ENCODE measurements at places on chromosomes 5 and 9. TPM values are rescaled to one million over a fixed set of nuclear protein-coding genes. Genes with fewer than 3 reads are reported as not detected.
A peak's percentile ranks its signal among the peaks of the same experiment; 100 is the strongest.

GRCh38 chr5:154501566-154501965 lies 23.5 kb upstream of the HAND1 start:
- no peak for DNase-seq

The IRGM gene
- total RNA-seq: not detected

- no peak for DNase-seq
These were observed 11.1 kb downstream of the URM1 start for GRCh38 chr9:128382261-128382660.

GRCh38 chr5:111513131-111513520 lies 791 bp upstream of the STARD4 start:
- DNase-seq: no peak

DNA sequence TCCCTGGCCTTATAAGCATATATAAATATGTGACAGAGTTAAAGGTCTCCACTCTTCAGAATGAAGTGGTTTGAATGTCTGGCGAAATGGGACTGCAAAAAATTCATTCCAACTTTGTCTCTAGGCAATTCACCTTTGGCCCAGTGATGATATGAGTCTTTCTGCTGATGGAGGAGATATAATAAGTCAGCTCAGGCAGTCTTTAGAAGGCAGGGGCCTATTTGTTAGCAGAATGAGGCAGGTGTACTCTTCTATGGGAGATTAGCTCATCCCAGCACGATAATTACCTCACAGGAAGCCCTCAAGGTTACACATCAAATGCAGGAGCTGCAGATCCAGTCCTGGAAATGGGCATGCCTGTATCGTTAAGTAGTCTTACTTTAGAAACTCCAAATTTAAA lies 300.5 kb downstream of the NR2F1-AS1 start:
- no peak for DNase-seq

DNA sequence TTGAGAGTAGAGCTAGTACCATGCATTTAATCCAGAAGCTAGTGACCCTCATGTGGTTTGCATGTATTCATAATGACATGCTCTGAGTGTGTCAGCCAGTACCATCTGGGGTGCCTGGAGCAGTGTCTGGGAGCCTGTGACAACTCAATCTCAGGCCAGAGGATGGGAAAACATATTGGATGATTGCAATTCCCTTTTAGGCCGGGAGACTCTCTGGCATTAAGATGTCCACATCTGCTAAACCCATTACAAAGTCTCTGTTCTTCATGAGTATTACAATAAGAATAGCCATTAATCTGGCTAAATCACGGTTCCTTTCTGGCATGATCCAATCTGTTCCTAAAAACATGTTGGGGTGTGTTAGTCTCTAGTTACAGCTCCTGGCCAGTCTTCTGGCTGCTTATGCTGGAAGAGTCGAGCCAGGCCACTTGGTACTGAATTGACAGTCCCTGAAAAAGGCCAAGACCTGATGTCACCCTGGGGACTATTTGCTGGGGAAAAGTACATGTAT lies 475.7 kb downstream of the ENC1 start:
- no peak for DNase-seq

The TLR4 gene
- 0.22 TPM for total RNA-seq

DNA sequence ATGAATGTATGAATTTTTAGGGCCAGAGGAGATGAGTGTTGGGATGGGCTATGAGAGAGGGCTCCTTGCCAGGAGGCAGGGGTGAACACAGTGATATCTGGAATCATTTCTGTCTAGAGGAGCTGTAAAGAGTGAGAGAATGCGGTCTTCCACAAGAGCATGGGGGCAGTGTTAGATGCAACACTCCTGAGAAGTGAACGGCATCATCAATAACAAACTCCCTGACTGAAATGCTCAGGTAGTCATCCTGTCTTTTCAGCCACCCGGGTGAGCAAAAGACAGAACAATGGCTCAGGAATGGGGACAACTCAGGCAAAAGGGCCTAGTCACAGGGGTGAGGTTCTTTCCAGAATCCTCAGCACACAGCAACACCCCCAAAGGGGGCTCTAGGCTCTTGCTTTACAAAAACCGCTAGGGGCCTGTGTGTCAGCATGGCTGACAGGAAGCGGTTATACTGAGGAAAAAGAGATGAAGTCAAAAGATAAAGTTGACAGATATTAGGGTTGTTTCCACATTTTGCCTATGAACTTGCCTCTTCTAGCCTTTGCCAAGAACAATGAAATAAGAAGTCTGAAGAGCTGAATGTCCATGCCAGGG lies 104.6 kb upstream of the LRRTM2 start:
- no peak for DNase-seq

GRCh38 chr9:110334871-110335270 lies 2.8 kb downstream of the TXNDC8 start:
- no peak for DNase-seq

The COL23A1 gene
- not detected for total RNA-seq

The TMEM252 gene
- not detected for total RNA-seq

- DNase-seq: peak; percentile 31
These were observed 171.5 kb downstream of the NXNL2 start for GRCh38 chr9:88706193-88707113.

DNA sequence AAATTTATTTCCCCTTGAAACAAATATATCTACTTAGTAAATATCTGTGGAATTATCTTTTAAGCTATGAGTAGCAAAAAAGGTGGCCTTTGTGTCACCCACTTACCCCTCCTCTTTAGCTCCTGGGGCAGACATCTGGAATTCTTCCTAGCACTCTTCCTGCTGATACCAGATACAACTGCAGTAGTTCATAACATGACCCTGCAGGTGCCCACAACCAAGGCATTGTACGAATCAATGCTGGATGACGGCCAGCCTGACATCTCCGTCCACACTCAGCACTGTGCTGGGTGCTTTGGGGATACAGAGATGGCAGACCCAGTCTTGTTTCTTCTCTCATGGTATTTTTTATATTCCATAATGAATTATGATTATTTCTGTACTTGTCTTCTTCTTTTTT lies 152.3 kb downstream of the GOLPH3 start:
- no peak for DNase-seq

- peak; percentile 52 for DNase-seq
These were observed 2.3 kb downstream of the KLF9 start for GRCh38 chr9:70411930-70412831.

GRCh38 chr5:14482085-14482484 lies 99.5 kb upstream of the OTULINL start:
- no peak for DNase-seq

GRCh38 chr5:92635001-92635461 lies 946.0 kb downstream of the NR2F1-AS1 start:
- DNase-seq: peak; percentile 37

The CERCAM gene
- 2.0 TPM for total RNA-seq

DNA sequence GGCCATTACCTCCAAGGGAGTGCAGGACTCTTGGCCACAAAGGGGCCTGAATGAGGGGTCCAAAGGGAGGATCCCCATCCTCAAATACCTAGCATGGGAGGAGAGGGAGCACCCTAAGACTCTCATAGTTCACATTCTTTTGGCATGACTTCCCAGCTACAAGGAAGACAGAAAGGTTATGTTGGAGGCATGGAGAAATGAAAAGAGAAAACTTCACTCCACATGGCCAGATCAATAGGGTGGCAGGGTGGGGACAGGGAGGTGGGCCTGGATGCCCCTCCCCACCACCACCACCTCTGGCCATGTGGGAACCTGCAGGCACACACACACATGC lies 97.6 kb downstream of the PAX5 start:
- DNase-seq: no peak

The IDNK gene
- 3.0 TPM for total RNA-seq

DNA sequence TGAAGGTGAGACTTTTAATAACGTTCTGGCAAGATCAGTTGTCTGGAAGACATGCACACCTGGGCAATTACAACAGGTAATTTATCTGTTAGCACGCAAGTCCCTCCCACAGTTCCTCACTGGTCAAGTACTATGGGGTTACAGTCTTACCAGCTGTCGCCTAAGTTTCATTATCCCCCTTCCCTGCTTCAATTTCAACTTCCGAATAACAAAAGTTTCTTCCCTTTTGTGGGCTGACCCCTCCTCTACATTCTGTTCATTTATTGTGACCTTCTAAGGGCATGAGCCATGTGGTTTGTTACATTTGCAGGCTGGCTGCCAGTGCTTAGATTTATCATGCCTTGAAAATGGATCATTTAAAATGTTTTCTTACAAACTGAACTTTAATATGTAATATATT lies 16.5 kb downstream of the GAPT start:
- DNase-seq: no peak

DNA sequence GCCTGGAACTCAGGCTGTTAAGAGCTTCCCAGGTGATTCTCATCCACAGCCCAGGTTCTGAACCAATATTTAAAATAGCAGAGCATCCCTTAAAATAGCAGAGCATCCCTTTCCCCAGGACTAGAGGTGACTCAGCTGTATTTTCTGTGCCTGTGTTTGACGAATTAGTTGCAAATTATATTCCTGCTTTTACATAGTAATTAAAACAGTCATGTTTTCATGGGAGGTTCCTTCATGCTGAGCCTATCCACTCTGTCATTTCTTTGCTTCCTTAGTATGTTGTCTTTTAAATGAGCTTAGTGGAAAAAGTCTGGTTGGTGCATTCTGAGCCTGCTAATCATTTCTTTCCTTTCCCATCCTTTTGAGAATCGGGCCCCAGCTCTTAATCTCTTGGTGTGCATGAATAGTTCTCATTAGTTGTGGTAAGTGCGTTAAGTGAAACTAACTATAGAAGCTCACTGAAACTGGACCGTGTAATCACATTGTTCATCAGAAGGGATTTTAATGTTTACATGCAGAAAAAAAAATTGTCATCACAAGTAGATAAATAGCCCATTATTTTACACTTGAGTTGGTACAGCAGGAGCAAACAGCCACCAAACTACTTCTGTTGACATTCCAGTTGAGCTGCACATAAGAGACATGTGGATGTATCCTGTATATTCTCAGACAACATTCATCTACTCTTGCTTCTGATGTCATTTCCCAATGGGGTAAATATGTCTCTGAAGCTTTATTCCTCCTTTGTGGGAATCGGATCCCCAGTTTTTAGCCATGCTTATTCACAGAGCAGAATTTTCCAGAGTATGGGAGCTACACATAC lies 596.9 kb upstream of the WWC1 start:
- peak; percentile 37 for DNase-seq

The POLR3G gene
- 8.4 TPM for total RNA-seq

DNA sequence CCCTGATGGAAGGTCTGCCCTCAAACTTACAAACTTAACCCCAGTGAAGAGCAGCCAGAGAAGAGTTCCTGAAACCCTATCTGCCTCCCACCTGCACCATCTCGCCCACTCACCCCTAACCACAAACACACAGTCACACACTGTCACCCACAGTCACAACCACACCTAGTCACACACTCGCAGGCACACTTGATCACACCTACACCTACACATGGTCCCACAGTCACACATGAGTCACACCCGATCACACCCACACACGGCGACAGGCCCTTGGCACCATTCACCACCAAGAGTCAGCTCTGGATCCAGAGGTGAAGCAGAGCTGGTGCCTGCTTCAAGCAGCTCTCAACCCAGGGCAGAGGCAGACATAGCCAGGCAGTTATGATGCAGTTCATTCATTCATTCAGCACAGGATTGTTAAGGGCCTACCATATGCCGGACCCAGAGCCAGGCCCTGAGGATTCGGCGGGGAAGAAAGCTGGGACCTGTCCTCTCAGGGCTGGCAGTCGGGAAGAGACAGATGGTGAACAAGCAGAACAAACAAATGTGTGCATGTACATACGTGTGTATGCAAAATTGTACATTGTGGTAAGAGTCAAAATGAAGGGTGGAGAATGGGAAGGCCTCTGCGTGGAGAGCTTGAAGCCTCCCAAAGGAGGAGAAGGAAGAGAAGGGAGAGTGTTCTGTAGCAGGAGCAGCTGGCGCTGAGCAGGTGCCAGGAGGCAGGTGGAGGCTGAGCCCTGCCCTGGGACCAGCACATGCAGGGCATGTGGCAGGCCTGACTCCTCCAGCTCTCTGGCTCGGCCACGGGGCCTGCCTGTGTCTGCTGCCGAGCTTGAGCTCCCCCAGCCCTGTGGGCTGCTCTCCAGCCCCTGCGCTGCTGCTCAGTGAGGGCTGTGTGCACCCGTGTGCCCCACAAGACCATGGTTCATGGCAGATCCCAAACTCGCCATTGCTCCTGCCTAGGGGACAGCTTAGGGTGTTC lies 6.4 kb downstream of the TSPAN17 start:
- no peak for DNase-seq

The UIMC1 gene
- 57.5 TPM for total RNA-seq

DNA sequence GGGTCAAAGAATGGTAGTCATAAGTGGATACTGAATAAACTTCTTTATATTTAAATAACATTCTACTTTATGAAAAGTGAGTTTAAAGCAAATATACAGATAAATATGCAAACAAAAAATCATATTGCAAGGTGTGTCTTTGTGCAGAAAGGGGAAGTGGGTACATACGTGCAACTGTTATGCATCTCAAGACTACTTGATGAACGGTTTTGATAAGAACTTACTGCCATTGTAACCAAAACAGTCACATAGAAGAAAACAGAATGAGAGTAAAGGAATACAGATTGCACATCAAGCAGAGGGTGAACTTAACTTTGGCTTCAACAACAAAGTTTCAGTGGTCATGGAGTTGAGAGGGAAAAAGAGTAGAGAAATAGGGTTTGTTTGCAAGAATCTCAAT lies 9.9 kb downstream of the CAMK4 start:
- DNase-seq: no peak

DNA sequence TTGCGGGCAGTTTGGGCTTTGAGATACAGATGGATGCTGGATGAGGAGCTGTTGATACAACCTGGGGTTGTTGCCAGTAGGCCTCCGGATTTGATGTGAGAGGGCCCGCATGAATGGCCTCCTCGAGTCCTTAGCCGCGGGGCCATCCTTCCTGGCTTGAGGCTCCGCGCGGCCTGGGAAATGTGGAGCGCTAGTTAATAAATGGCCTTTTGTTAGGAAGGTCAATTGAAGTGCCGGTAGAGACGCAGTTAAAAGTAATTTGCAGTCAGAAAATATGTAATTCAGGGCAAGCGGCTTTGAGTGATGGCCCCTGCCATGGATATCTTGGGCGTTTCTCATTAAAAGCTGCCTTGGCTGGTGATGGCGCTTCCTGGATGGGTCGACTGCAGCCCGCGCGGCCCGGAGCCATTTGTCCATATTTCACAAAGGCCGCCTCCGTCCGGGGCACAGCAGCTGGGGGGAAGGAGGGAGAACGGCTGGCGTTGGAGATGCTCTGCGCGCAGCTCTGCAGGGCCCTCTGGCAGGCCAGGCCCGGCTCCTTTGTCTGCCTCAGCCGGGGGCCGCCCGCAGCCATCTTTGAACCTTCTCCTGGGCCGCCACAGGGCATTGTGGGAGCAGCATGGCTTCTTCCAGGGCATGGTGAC lies 11.2 kb downstream of the MVB12B start:
- no peak for DNase-seq

GRCh38 chr5:66739021-66739420 lies 142.8 kb downstream of the MAST4 start:
- no peak for DNase-seq

DNA sequence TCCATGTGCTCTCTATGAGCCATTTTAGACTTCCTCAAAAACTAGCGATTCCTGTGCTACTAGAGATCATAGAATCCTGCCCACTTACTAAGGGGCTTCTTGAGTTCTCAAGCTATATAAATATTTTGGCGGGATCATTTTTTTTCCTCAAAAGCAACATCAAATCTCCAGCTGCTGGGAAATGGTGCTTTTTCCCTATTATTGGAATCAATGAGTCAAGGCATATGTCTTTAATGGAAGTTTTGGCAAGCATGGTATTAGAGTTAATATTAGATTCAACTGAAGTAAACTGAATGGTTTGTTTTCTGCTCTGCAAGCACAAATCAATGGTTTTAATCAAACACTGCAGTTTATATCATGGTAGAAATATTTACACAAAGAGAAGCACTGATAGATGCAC lies 369.9 kb upstream of the PTGER4 start:
- no peak for DNase-seq

- DNase-seq: peak; percentile 48
These were observed 232.2 kb downstream of the SYK start for GRCh38 chr9:91033797-91034196.

- no peak for DNase-seq
These were observed 93.4 kb downstream of the STRBP start for GRCh38 chr9:123174887-123175518.

All from neural progenitor cell (in vitro differentiated cells).